ENCODE measurements at places on chromosomes 3 and 15. TPM values are rescaled to one million over a fixed set of nuclear protein-coding genes. Genes with fewer than 3 reads are reported as not detected.

GRCh38 chr3:72109327-72110259 lies 324.6 kb upstream of the PROK2 start:
- H3K4me1 ChIP-seq = no peaks in the 10 kb centered on the region
- H3K36me3 ChIP-seq = no peaks in the 10 kb centered on the region
- H3K27ac ChIP-seq = no peak overlapping the region
- no peaks in the 10 kb centered on the region for H3K27me3 ChIP-seq
- H3K4me3 ChIP-seq = no peak overlapping the region

- H3K4me3 ChIP-seq = no peak overlapping the region
- H3K36me3 ChIP-seq = peaks cover 24% of the 10 kb centered on the region
- peaks cover 28% of the 10 kb centered on the region for H3K4me1 ChIP-seq
- H3K27ac ChIP-seq = no peak overlapping the region
- DNase-seq = no peak
These were observed 299.3 kb downstream of the PLCL2 start for GRCh38 chr3:17183951-17184550.

GRCh38 chr3:6644070-6644929 lies 216.6 kb upstream of the GRM7 start:
- no peaks in the 10 kb centered on the region for H3K36me3 ChIP-seq
- H3K4me3 ChIP-seq = no peak overlapping the region
- no peaks in the 10 kb centered on the region for H3K27me3 ChIP-seq
- H3K27ac ChIP-seq = no peak overlapping the region
- no peaks in the 10 kb centered on the region for H3K4me1 ChIP-seq
- DNase-seq = no peak

GRCh38 chr3:189143321-189143720 lies 28.4 kb upstream of the TPRG1 start:
- H3K4me3 ChIP-seq = no peak overlapping the region
- H3K36me3 ChIP-seq = no peaks in the 10 kb centered on the region
- no peak overlapping the region for H3K27ac ChIP-seq
- peaks cover 6% of the 10 kb centered on the region for H3K27me3 ChIP-seq

The FHIT gene
- total RNA-seq = 41.2 TPM
